ENCODE measurements at places on chromosomes 16 and 17.

DNA sequence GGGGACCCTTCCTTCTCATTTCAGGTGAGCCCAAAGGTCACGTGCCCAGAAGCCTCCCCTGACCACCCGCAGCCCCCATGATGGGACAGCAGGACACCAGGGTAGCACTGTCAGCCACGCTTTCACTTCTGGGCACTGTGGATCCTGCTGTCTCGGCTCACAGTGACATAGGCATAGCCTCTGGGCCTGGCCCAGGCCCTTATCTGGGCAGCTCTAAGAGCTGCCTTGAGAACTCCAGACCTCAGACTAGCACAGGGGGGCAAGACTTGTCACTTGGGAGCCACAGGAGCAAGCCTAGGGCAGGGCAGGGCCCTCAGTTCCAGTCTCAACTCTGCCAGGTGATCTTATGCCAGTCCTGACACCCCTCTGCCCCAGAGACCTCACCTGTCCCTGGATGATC lies 4.7 kb downstream of the NATD1 start:
- no peak for DNase-seq

DNA sequence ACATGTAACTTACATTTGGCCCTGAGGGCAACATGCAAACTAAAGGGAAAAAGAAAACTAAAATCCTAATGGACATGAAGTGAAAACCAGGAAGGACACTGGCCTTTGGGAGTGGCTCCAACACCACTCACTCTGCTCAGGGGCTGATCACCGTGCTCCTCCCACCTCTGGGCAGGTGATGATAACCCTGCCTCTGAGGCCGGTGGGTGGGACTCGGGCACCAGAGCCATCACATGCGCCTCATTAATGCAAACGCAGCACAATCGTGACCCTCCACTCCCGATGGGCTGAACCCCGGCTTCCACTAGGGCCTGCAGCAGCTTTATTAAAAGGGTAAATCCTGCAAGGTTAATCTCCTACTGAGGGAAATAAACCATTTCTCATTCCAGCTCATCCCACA lies 4.7 kb downstream of the KLHDC4 start:
- no peak for DNase-seq

- no peak for DNase-seq
These were observed 10.2 kb downstream of the PIP4K2B start for GRCh38 chr17:38789185-38789584.

GRCh38 chr16:64679976-64680690 lies 441.7 kb downstream of the CDH11 start:
- DNase-seq: no peak

DNA sequence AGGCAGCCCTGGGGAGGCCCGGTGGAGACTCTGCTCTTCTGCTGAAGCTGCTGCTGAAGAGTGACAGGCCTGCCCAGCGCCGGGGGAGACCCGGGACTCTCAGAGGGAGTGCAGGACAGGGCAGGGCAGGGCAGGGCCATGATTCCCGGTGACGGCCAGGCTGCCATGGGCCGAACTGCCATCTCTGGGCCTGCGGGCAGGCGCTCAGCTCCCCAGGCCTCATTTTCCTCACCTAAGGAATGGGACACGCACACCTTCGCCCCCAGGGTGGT lies 22.6 kb upstream of the SSTR5 start:
- no peak for DNase-seq

- no peak for DNase-seq
These were observed 88.4 kb downstream of the CDH13 start for GRCh38 chr16:82715160-82715559.

GRCh38 chr17:66789961-66790437 lies 44.9 kb upstream of the CACNG5 start:
- DNase-seq: no peak

DNA sequence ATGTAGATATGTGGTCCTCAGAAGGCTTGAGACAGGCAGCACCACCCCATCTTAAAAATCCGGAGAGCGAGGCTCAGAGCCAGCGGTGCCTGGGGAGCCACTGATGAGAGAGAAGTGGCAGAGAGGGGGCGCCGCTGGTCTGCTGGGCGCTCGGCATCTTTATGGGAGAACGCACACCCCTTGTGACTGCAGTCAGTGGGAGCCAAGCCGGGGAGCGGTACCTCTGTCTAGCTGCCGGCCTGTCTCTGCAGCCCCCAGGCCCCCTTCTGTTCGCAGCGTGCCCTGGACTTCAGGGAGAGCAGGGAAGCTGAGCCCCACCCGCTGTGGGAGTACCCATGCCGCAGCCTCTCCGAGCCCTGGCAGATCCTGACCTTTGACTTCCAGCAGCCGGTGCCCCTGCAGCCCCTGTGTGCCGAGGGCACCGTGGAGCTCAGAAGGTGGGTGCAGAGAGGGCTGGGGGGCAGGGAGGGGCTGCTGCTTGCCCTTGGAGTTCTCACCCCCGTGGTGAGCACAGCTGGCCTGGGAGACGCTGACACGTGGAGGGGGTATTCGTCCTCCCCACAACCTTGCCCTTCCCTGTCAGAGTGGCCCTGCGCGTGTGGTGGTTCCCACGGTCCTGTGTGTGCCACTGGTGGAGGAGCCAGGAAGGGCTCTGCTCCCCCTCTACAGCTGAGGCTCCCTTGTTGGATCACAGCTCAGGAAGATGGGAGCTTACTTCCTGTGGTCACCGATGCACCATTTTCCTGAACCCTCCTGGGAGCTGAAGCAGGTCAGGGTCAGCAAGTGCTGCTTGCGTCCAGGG lies 44.8 kb downstream of the PRMT7 start:
- DNase-seq: no peak

DNA sequence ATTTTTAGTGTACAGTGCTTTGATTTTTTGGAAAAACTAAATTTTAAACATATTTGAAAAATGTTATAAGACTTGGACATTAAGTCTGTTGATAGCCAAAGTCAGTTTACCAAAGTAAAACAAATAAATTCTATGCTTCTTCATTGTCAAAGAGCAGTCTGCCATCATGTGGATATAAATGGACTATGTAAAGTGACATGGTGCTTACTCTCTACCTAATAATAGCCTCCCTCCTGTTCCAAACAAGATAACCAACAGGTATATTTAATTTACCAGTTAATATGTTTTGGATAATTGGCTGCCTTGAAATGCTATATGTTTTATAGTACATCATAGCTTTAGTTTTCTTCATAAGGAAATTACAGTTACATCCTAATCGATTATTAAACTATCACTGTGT lies 15.9 kb downstream of the TAF15 start:
- DNase-seq: no peak

GRCh38 chr16:29784901-29785500 lies 5.5 kb upstream of the KIF22 start:
- DNase-seq: peak; percentile 42

DNA sequence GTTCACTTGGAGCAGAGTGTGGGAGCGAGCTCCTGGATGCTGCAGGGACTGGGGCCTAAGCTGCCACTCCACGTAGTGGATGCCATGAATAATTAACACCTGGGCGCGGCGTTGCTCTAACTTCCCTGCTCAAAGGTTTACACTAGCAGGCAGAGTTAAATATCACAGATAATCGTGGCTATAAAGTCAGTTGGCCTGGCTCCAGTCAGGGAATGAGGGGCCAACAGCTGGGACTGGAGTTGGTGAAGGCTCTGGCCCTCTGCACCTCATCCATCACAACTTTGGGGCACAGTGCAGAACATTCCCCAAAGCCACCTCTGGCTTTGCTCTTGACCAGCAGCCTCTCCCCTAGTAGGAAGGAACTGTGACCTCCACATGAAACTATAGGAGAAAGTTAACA lies 10.9 kb downstream of the HOXB4 start:
- DNase-seq: no peak

DNA sequence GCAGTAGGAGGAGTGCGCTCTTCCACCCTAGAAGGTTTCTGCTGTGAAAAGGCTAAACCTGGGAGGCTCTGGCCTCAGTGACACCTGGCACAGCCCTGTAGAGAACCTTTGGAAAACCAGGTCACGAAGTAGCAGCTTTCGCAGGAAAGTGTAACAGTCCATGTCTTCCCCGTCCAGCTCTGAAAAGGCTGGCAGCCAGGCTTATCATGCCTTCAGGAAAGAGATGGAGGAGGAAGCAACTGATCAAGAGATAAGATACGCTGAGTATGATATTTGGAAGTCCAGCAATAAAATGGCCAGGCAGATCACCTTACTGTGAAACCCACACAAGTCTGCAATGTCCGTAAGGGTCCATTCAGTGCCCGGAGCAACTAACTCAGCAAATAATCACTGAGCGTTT lies 22.3 kb downstream of the TUBD1 start:
- DNase-seq: no peak

DNA sequence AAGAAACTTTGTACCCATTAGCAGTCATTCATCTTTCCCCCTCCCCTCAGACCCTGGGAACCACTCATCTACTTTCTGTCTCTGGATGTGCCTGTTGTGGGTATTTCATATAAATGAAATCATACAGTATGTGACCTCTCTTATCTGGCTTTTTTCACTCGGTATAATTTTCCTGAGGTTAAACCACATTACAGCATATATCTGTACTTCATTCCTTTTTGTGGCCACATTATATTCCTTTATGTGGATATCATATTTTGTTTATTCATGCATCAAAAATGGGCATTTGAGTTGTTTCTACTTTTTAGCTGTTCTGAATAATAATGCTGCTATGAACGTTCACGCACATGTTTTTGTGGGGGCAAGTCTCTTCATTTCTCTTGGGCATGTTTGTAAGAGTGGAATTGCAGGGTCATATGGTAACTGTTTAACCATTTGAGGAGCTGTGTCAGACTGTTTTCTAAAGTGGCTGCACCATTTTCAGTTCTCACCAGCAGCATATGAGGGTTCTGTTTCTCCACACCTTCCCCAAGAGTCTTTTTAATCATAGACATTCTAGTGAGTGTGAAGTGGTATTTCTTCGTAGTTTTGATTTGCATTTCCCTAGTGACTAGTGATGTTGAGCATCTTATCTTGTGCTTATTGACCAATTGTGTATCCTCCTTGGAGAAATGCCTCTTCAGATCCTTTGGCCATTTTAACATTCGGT lies 3.8 kb downstream of the SNX29 start:
- no peak for DNase-seq

DNA sequence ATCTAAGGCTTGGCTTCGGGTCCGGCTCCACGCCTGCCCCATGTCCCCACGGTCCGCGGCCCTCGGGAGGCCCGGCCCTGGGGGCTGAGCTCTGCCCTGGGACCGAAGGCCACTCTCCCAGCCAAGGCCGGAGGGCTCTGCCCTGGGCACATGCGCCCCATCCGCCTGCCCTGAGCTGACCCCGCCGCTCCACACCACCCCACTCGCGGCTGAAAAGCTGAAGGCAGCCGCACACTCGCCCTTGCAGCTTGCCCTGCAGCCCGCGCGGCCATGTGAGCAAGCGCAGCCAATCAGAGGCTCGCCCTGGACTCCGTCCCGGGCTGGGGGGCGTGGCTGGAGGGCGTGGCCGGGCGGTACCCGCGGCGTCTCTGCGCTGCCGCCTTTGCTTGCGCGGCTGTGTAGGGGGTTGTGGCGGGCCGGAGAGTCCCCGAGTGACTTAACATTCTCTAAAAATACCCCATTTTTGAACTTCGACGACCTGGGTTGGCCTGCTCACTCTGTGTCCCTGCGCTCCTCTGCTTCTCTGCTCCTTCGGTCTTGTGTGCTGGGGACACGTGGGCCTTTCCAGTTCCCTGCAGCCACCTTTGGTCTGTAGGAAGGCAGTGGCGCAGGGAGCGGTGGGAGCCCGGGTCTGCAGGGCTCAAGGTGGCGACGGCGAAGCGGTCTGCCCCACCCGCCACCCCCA lies 8.8 kb upstream of the MAP2K3 start:
- peak; percentile 88 for DNase-seq

GRCh38 chr17:48804936-48805411 lies 12.1 kb downstream of the TTLL6 start:
- DNase-seq: no peak

DNA sequence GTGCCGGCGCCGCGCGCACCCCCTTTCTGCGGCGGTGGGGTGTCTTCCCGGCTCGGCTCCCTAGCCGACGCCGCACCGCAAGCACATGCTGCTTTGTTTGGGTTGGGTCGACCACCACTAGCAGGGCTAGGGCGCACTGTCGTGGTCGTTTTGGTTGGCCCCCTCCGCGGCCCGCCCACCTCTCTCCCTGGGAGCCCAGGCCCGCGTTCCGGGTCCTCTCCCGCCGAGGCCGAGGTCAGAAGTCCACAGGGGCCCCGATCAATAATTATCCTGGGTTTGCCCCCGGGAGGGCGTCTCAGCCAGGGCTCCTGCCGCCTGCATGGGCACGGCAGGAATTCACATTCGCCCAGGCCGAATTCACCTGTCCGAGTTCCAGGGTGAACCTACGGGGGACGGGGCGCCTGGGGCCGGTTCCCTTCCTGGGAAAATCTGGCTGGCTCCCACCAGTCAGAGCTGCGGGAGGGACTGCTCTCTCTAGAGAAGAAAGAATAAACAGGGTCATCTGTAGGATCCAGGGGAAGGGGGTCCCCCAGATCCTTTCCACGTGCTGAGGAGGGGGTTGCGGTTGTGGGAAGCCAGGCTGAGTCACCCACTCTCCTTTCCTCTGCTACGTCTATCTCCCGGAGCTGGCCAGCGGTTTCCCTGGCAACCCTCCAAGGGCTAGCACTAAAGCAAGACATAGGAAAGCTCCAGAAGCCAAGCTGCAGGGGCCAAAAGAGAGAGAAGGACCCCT lies 584 bp upstream of the STAT5B start:
- DNase-seq: peak; percentile 53

DNA sequence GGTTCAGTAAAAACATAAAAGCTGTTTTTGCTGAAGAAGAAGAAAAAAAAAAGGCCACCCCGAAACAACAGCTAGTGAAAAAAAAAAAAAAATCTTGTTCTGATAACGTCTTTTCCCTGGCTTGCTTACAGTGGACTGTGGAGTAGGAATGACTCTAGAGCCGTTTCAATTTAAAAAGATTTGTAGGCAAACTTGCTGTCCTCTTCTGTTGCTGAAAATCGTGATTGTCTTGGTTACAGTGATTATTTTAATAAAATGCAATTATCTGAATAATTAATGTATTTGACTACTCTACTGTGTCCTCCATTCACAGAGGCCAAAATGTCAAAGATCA lies 190.6 kb upstream of the TBX2 start:
- DNase-seq: no peak

- no peak for DNase-seq
These were observed 12.6 kb upstream of the FAAP100 start for GRCh38 chr17:81564778-81565177.

GRCh38 chr16:22859925-22860324 lies 46.0 kb downstream of the HS3ST2 start:
- DNase-seq: no peak

DNA sequence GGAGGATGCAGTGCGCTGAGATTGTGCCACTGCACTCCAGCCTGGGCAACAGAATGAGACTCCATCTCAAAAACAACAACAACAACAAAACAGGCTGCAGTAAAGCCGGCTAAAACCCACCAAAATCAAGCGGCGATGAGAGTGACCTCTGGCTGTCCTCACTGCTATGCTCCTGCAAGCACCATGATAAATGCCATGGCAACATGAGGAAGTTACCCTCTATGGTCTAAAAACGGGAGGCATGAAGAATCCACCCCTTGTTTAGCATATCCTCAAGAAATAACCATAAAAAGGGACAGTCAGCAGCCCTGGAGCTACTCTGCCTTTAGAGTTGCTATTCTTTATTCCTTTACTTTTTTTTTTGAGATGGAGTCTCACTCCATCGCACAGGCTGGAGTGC lies 8.4 kb upstream of the LGALS3BP start:
- no peak for DNase-seq

Data from tibial nerve (tissue), 4 donors.